ENCODE measurements at places on chromosomes 13 and 19.

GRCh38 chr13:80336370-80336769, 4.6 kb downstream of the SPRY2 start:
- DNase-seq = no peak

DNA sequence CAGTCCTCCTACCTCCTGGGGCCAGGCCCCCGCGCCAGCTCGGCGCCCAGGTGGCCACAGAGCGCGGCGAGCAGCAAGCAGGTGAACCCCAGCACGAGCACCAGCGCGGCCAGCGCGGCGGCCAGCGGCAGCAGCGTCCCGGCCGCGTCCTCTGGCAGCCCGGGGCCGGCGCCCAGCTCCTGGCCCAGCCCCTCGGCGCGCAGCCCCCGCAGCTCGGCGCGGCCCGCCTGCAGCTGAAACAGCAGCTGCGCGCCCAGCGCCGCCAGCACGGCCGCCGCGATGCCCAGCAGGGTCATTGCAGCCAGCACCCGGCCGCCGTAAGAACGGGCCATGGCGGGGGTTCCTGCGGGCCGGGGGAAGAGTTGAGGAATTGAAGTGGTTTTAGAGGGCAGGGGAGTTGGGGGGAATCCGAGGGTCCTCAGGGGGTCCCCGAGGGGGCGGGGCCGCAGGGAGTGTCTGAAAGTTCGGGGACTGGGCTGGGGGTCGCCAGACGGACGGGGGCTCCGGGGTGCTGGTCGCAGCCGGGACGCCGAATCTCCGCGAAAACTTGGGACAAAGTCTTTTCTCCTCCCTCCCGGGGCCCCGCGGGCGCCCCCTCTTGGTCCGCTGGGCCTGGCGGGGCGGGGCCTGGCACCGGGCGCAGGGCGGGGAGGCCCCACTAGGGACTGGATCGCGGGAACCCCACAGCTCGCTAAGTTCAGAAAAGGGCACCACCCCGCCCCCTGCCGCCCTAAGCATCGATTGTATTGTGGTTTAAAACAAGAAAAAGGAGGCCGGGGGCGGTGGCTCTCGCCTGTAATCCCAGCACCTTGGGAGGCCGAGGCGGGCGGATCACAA, at the start of gene TMEM221:
Gene TMEM221 (minus strand): TSS at position 538 of the 837 bp plus-strand sequence. CDS start 206 bp downstream, at position 332.
- DNase-seq = no peak

- DNase-seq = peak; percentile 15
Observed at GRCh38 chr19:7618771-7619510, 10.4 kb downstream of the XAB2 start.

DNA sequence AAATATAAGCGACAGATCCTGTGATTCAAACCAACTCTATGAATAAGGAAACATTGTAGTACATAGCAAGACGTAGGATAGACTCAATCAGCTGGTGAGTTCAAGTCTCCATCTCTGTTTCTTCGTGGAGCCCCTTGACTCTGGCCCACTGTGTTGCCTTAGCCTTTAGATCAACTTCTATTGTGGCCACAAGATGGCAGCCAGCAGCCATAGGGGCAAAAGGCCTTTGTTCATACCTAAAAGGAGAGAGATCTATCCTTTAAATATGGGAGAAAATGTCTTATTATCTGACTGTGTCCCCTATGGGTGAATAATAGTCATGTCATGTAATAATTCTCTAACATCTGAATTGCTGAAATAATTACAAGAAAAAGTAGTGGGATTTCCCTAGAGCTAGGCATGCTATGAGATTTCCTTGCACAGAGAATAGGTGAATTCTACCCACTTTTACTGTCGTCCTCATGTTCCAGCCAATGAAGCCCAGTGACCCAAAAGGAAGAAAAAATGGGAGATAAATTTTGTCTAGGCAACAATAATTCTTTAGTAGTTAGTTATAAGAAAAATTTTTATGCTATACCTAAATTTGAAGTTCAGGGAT, 129.4 kb downstream of the PCDH20 start:
- DNase-seq = peak; percentile 57

Data from renal cortical epithelial cell (primary cell).